Frontal cortex (tissue), 4 donors: ENCODE measurements at places on chromosomes 6 and 20.

GRCh38 chr6:71262914-71263313 is 25.7 kb upstream of the OGFRL1 start:
- DNase-seq = no peak

- peak; percentile 6 for DNase-seq
Measured at GRCh38 chr6:34888514-34888856, 570 bp upstream of the ANKS1A start.

- DNase-seq = no peak
Measured at GRCh38 chr6:150894935-150895552, 29.5 kb downstream of the MTHFD1L start.

DNA sequence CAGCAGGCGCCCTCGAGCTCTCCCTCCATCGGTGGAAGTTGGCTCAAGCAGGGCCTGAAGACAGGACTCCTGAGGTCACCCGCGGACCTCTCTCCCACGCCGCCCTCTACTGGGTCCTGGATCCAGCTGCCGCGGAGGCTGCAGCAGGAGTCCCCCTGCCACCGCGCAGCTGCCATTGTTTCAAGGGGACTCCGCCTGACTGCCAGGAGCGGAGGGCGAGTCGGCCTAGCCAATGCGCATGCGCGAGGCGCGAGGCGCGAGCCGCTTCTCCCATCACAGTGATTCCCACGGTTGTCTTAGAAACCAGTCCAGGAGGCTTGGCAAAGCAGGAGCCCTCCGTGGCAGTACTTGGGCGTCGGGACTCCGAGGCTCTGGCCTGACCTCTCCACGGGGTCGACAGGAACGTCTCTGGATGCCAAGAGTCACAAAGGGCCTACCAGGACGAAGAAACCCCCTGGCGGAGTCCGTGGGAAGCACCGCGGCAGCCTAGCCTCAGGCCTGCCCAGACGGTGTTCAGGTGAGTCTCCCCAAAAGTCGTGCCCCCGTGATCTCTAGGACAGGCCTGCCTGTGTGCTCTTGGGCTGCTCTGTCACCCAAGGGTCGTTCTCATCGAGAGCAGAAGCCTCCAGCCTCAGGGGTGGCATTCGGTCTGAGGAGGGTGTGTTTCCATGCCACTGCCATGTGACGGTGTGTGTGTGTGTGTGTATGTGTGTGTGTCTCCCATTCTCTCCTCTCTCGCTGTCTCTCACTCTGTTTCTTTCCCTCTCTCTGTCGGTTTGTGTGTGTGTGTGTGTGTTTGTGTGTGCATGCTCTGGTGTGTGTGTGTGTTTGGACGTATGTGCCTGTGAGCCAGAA is 290.6 kb upstream of the ZNF337 start:
- no peak for DNase-seq

GRCh38 chr6:136840276-136841001 is 18.0 kb downstream of the PEX7 start:
- no peak for DNase-seq

- DNase-seq = no peak
Measured at GRCh38 chr6:4382362-4382853, 247.0 kb upstream of the ECI2 start.

DNA sequence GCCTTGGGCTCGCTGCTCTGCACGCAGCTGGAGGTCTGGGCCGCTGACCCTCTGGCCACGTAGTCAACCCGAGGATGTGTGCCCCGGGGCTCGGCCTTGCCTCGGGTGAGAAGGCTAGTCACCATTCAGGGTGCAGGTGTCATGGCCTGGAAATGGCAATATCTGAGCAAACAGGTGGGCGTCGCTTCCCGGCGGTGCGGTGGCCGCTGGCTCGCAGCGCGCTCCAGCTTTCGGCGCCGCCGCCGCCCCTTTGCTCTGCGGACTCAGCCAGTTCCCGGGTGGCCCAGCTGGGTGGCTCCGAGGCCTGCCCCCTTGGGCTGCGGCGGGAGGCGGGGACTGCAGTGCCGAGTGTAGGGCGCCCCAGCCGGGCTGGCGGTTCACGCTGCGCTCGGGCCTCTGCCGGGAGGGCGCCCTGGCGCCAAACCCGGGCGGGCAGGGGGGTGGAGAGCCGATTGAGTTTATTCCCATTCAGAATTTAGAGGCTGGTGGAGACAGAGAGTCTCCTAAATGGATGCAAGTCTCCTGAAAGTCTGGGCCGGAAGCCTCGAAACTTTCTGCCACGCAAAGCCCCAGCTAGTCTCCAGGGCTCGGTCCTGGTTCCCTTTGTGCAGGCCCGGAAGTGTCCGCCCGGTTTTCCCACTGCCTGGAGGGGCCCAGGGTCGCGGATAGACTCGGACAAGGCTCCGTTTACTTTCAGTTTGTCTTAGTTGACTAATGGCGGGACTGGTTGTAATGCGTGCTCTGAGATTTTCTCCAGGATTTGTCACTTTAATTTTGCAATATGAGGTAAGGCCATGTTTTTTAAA is 11.3 kb upstream of the TFAP2A start:
- DNase-seq = no peak

- DNase-seq = no peak
Measured at GRCh38 chr6:140858381-140858971, 1274.2 kb upstream of the GJE1 start.

GRCh38 chr20:33846291-33846935 is 35.3 kb downstream of the CHMP4B start:
- no peak for DNase-seq

DNA sequence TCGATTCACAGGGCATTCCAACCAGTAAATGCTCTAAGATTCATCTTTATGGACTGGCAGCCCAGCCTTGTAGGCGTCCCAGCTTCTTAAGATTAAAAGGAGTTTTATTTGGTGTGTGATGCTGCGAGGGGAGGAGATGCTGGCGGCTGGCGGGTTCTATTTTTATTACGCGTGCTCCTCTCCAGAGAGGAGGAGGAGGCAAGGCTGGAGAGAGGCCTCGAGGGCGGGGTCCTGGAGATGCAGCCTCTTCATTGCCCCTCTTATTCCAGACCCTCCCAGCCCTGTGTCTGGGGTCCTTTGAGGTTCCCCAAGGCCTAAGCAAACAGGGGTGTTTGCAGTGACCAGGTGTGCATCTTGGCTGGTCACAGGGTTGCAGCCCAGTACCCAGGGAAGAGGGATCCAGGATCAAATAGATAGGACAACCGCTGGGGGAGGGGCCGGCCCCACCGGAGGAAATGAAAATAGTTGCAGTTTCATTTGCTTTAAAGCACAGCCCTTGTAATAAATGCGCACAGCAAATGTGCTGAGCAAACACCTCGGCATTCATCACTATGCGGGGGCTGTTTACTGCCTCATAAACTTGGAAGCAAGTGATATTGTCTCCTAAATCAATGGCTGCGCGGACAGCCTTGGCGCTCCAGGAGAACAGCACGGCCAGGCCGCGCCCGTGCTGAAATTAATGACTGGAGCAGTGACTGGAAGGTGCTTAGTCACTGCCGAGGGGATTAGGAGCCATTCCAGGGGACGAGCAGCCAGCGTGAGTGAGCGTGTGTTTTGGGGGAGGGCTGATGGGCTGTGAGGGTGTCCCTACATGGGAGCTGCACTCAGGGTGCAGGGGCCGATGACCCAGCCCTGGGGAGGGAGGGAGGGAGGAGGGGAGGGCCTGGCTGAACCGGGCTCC is 83.0 kb downstream of the TMEM242 start:
- no peak for DNase-seq

GRCh38 chr6:43966853-43967718 is 160.2 kb downstream of the MRPL14 start:
- no peak for DNase-seq

DNA sequence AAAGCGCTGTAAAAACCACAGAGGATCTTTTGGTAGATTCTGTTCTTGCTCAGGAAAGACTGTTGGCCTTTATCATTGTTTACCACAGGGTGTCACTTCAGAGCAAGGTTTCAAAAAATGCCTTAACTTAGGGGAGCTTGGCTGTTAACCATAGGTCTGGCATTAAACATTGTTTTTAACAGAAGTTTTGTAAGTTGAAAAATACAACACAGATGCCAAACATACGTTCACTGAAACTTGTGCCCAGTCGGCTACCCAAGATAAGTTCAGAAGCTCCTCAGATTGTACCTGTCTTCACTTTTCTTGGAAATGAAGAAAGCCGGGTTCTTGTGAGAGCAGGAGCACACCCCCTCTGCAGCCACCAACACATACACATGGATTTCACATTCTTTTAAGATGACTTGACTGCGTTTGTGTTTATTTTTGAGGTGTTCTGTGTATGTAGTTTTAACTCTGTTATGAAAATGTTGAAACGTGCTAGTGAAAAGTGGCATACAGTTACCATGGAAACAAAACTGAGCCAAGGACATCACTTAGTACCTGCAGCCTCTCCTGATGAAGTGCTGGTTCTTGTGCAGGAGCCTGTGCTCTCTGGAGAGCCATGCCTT is 64.9 kb downstream of the SYCP2L start:
- DNase-seq = peak; percentile 27

- no peak for DNase-seq
Measured at GRCh38 chr6:79167931-79168694, 66.4 kb downstream of the HMGN3 start.

GRCh38 chr20:49483018-49483695 is 689 bp upstream of the KCNB1 start:
- DNase-seq = no peak

DNA sequence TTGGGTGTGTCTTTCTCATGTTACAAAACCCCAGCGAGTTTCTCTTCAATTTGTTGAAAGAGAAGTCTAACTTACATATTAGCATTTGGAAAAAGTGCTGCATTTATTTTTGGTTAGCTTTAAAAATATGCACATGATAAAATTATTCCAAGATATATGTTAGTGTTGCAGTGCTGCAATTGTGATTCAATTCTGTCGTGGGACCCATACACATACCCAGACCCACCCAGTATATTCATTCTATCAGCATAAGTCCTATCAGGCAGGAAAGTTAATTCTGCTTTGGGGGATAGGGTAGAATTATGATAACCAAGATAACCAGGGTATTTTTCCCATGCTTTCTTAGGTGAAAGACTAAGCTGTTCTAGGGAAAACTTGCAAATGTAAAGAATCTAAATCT is 313.5 kb downstream of the EPHA7 start:
- DNase-seq = no peak

DNA sequence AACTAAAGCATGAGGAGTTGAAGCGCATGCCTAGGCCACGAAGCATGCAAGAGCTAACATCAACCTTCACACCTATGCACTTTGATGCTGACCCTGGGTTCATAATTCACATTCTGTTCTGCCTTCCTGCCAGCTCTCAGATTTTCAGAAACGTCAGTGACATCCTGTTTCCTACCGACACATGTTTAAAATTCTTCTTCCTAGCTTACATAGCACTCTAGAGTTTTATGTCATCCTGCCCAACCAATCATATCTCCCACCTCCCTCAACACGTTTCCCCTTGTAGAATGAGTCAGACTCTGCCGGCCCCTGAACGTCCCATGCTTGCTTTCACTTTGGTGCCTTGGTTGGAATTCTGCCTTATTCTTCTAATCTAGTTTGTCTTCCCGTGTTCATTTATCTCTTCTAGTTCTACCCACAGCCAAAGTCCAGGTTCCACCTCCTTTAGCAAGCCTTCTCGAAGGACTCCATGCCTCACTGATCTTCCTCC is 97.2 kb upstream of the MAP7 start:
- no peak for DNase-seq

- DNase-seq = no peak
Measured at GRCh38 chr6:83854001-83854501, 891 bp downstream of the RIPPLY2 start.

- DNase-seq = no peak
Measured at GRCh38 chr6:166671434-166672081, 44.5 kb upstream of the RPS6KA2 start.

GRCh38 chr6:105346052-105346451 is 56.8 kb downstream of the PREP start:
- DNase-seq = peak; percentile 16

GRCh38 chr6:7784706-7785105 is 58.8 kb downstream of the BMP6 start:
- no peak for DNase-seq

- no peak for DNase-seq
Measured at GRCh38 chr6:138953451-138953850, 34.6 kb downstream of the REPS1 start.

- no peak for DNase-seq
Measured at GRCh38 chr20:37498066-37498665, 22.9 kb upstream of the NNAT start.
